CD14-positive monocyte (primary cell): ENCODE measurements at places on chromosomes 5 and 9.

DNA sequence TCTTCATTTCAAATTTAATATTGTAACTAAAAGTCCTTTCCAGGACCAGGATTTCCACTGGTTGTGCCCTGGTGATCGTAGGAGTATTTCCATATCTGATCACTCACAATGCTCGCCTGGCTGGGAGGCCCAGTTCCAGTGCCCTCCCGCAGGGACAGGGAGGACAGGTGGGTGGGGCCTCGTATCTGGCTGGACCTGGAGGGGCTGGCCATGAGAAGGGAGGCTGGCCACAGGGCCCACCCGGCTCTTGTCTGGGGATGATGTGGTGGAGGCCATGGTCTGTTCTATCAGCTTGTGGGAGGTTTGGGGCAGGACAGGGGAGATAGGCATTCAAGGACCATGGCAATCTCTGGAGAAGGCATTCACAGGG is 286.4 kb downstream of the GADD45G start:
- DNase-seq, result no peak

DNA sequence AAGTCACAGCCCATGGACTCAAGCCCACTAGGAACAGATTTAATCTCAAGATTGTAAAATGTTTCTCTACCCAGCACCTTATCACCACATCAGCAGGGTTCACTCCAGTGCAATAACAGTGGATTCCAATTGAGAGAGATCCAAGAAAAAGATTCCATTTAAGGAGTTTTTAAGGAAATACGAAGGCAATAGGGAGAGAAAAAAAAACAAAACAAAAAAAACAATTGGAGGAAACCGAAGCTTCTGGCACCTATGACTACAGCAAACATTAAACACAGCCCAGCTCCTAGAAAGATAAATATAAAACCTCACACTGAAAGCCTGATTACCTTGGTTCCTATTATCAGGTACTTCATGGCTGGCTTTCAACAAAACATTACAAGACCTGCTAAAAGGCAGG is 192.7 kb downstream of the DAB2IP start:
- DNase-seq, result no peak

- no peak for DNase-seq
Measured at GRCh38 chr5:14851050-14851419, 20.5 kb downstream of the ANKH start.

DNA sequence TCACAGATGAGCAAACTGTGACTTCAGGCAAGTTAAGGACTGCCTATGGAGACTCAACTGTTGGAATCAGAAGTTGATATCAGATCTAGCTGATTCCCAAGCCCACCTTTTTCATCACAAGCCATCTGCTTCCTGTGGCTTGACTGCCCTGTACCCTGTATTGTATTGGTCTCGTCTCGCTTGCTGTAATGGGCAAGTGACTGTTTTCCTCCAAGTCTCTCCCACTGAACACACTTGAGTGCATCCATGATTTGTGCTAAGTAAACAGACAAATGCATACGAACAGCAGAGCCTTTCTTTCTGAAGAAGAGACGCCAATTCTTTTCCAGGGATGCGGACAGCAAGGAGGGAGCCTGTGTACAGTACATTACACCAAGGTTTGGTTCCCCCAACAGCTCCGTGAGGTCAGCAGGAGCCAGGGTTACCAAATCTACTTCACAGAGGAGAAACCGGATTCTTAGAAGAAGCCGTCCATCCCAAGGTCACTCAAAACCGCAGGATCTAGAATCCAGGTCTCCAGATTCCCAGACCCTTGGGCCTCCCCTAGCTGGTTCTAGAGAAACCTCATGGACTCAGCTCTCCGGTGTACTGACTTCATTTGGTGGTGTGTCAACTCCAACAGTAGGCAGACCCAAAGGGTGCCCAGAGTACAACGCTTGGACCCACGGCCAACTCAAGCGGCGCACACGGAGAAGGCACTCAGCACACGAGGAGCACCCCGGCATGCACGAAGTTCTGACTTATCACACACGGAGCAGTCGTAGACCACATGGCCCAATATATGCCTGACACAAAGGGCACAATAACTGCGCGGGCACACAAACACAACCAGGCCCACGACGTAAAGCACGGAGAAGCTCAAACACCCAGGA is 1.1 kb downstream of the BAG1 start:
- DNase-seq, result no peak

DNA sequence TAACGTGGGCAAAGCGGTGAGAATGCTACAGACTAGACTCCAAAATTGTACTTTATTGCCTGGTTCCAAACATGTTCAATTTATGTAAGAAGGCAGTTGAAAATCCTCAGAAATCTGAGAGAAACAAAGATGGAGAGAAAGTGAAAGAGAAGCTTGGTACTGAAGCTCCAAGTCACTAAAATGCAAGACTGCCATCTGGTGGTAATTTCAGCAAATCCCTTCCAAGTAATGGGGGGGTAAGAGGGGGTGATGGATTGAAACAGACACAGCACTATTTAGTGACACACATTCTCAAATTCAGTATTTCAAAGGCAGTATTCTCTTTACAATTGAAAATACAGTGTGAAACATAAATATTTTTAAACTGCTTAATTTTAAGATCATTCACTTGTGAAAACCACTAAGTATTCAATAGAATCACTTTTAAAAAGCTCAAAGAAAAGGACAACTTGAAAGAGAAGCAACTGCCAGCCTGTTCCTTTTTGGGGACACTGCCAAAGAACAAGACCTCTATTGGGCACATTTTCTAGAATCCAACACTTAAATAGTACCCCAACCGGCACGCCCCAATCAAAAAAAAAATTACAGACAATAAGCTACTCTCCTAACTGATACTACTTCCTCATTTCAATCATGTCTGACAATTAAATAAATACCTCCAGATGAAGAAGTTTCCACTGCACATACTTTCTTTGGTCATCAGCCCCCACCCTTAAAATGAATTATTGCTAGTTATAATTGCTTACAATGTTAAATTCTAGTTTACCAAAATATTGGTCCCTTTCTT is 131.5 kb downstream of the AGTPBP1 start:
- peak; percentile 64 for DNase-seq

- no peak for DNase-seq
Measured at GRCh38 chr9:118829334-118829733, 539.9 kb downstream of the BRINP1 start.

GRCh38 chr5:132662004-132662401 is 4.0 kb downstream of the IL13 start:
- no peak for DNase-seq

DNA sequence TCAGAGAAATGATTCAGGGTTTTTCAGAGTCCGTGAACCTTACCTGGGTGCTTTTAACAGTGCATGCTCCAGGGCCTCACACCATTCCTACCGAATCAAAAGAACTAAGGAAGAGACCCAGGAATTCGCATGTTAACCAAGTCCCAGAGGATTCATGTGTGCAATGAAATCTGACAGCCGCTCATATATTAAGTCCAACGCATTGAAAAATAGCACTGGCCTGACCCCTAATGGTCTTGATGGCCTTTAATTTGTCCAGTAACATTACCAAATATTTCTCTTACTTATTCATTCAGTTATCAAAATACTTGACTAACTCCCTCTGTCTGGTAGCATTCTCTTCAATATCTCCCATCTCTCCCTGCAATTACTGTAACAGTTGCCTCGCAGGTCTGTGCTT is 55.0 kb upstream of the MARCHF11 start:
- DNase-seq, result no peak

- DNase-seq, result no peak
Measured at GRCh38 chr5:147417135-147417813, 92.6 kb downstream of the DPYSL3 start.

DNA sequence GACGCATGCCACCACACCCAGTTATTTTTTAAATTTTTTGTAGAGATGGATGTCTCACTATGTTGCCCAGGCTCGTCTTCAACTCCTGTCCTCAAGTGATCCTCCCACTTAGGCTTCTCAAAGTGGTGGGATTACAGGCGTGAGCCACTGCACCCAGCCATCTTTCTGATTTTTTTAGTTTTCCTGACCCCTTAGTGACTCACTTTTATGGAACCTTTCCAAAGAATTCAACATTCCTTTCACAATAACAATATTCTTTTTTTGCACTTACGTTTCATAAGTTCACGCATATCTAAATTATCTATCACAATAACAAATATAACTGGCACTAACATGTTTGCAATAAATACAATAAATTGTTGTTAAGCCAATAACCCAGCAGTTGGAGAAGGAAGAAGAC is 8.5 kb downstream of the ELOVL7 start:
- DNase-seq, result no peak

DNA sequence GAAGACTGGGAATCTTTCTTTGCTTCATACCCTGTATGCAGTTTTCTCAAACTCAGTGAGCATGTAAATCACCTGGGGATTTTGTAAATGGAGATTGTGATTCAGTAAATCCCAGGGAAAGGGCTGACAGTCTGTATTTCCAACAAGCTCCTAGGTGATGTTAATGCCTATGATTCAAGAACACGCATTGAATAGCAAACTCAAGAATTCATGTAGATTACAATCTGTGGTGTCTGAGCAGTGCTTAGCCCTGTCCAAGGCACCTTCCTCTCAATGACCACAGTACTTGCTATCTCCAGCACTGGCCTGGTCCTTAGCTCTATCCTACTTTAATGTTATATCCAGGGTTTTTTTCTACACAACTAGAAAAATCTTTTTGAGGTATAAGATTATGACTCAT is 721.4 kb upstream of the MEF2C start:
- no peak for DNase-seq

DNA sequence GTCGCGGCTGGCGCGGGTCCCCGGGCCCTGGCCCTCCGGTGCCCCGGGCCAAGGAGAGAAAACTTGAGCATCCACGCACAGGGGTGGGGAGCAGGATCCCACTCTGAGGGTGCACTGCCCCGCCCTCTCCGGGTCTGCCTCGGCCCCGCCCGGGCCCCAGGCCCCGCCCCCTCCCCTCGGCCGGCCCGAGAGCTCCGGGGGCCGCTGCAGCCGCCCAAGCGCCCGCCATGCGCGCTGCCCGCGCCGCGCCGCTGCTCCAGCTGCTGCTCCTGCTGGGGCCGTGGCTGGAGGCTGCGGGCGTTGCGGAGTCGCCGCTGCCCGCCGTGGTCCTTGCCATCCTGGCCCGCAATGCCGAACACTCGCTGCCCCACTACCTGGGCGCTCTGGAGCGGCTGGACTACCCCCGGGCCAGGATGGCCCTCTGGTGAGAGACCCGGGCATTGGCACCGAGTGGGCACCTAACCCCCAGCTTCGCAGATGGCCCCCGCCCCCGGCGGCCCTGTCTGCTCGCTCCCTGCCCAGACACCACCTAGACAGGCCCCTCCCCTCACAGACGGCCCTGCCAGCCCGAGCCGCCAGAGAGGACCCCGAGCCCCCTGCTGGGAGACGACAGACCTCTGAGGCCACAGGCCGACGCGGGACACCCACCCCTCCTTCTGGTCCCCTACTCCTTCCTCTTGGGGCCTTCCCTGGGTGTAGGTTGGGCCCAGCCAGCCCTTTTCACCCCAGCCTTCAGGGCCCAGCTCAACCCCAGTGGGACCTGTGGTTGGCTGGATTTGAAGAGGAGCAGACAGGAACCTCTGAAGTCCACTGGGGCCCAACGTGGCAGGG is at the start of gene CERCAM:
TSS of gene CERCAM (plus strand) at position 207 of the 831 bp plus-strand sequence. CDS start at position 228, 21 bp downstream.
- DNase-seq, result no peak
